ENCODE measurements at places on chromosomes 7 and 10.

DNA sequence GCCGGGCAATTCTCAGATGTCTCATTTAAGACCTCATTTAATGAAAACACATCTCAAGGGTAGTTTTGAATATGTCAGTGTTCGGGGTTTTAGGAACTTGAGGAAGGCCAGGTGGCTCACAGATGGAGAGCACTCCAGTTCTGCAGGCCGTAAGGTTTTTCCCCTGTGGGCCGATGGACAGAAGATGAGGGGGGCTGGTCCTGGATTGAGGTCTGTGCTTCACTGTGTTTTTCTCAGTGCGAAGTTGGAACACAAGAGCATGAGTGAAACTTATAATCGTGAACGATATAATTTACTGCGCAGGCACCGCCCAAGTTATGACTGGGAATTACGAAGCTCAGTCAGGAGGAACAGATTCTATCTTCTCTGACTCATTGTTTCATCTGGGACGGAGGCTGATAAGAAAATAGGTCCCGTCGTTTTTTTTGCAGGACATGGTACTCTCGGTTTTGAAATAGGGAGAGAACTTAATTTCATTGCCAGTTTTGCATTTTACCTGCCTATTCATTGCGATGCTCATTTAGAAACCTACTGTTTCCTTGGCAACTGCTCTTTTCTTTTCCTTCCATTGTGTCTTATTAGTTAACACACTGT lies 591.0 kb upstream of the PFKP start:
- DNase-seq, result no peak

- DNase-seq, result no peak
Measured at GRCh38 chr10:29353305-29353704, 64.4 kb downstream of the LYZL1 start.

DNA sequence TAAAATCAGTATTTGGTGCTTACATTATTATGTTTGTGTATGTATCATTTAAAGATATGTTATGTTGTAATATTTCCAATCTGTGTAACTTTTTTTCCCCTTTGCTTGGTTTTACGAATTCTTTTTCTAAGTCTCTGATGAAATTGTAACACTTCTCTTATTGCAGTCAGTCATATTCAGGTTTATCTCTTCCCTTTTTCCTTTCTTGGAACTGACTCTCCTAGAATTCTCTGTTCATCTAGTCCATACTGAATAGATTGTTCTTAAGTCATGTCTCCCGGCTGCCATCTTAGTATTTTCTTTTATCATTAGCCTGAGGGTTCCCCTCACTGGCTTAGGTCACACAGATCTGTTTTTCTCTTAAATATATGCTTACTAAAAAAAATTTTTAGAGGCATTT lies 44.6 kb downstream of the PHTF2 start:
- DNase-seq, result no peak

GRCh38 chr7:94011714-94012353 lies 7.7 kb upstream of the BET1 start:
- no peak for DNase-seq

- no peak for DNase-seq
Measured at GRCh38 chr7:66119245-66119850, 4.7 kb downstream of the CRCP start.

DNA sequence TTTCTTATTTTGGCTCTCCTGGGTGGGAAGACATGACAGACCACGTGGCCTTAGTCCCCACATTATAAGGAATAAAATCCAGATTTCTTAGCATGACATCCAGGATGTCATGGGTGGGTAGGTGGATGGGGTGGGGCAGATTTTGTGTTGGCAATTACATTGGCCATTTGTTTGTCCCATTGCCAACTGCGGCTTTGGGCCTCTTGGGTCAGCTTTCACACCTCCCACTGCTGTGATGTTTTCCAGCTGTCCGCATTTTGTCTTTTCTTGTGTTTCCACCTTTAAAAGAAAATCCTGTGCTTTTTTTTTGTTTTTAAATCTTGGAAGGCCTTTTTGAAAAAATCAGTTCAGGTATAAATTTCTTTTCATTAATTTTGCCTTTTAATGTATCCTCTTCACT lies 237.0 kb downstream of the SDK1 start:
- DNase-seq, result no peak

DNA sequence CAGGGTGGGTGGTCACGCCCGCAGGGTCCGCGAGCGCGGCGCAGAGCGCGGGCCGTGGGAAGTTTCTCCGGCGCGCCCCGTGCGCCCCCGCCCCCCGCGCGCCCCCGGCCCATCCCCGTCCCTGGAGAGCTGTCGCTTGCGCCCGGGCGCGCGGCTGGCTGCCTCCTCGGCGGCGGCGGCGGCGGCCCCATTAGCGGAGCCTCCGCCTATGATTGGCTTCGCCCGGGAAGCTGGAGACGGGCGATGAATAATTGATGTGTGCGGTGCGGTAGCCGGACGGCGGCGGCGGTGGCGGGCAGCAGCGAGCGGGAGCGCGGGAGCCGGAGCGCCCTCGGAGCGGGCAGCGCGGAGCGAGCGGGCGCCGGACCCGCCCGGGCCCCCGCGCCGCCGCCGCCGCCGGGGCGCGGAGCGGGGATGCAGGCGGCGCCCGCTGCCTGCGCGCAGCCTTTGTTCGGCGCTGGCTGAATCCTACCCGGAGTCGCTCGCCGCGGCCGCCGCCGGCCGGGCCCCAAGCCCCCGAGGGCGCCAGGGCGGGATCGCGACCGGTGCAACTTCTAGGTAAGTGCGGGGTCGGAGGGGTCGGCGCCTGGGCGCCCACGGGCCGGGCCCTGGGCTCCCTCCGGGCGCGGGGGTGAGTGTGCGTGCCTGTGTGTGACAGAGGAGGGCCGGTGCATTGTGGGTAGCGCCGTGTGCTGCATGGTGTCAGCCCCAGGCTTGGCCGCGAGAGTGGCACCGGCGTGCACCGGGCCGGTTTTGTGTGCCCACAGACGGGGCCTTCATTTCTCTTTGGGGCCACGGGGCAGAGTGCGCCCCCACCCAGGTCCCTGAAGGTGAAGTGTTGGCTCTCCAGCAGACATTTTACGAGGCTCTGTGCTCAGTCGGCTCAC lies 103.8 kb upstream of the PPIF start:
- peak; percentile 45 for DNase-seq

GRCh38 chr10:68086910-68087684 lies 12.0 kb upstream of the HERC4 start:
- DNase-seq, result no peak

DNA sequence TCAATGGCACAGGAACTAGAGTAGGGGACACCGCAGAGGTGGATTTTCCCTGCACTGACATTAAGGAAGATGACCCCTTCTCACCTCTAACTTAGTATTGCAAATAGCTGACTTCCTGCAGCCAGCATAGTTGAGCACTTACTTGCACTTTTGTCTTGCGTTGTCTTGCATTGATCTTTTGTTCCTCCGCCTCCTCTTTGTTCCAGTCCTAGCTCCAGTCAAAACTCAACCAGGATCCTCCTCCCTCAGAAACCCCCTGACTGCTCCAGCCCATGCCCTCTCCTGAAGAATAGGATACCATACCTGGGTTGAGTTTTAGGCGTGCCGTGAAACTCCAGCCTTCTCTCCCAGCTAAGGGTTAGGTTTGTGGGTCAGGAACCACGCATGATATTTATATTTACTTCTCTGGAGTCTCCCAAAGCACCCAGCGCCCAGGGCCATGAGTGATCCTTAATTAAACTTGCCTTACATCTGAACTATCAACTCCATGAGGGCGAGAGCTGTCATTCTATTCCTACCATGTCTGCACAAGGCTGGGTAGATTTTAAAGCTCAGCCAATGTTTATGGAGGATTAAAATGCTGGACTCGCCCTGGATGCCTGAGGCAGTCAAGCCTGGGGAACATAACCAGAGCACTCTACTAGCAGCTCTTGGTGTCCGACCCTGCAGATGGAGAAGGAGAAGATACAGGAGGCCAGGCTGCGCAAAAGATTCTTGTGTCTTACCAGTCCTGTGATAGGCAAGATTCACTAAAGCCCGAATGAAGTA lies 14.1 kb downstream of the ZNF467 start:
- DNase-seq, result no peak

DNA sequence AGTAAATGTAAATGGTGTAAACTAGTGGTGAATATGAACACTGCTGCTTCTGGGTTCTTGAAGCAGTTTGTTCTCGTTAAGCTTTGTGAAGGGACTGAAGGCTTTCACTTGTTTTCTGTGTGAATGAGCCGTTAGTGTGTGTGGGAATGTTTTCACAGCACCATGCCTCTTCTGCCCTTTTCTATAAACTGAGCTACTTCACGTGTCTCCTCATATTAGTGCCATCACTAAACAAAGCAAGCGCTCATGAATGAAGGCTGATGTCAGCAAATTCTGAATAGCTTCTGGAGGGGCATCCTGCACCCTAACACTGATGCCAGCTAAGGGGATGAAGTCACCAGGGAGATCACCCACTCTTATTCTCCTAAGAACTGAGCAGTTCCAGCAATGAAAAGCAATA lies 205.6 kb upstream of the ETV1 start:
- no peak for DNase-seq

GRCh38 chr10:131195558-131196159 lies 115.9 kb downstream of the TCERG1L start:
- DNase-seq, result no peak

DNA sequence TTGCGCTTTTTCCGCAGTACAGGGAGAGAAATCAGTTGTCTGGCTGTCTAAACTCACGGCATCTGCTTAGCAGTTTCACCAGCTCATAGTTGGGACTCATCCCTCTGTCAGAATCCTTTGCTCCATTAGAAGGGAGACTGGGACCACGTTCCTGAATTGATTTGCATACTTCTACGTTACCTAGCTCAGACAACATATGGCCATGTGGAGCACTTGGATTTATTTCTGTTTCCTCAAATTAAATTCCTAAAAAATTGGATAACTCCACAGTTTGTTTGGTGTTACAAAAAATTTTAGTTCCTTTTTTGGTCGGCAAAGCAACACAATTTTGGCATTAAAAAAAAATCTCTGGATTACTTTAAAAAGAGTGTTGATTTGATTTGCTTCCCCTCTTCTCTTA lies 614.0 kb downstream of the AUTS2 start:
- no peak for DNase-seq

- DNase-seq, result no peak
Measured at GRCh38 chr10:91024541-91024940, 103.7 kb upstream of the ANKRD1 start.

DNA sequence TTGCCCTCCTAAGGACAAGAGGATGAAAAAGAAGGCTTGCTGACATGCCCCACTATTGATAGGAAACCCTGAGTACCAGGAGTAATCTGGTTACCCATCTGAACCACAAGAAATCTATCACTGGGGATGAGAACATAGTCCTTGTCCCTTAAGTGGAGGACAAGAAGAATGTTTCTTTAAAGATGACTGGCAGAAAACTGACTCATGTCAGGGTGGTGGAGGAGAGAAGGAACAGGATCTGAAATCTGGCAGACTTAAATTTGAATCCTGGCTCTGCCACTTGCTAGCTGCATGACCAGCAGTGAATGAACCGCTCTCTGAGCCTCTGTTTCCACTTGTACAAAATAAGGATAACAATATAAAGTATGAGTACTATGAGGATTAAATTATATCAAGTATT lies 38.9 kb upstream of the XPNPEP1 start:
- DNase-seq, result no peak

GRCh38 chr10:101397140-101397539 lies 43.2 kb downstream of the BTRC start:
- DNase-seq, result peak; percentile 63

- DNase-seq, result no peak
Measured at GRCh38 chr10:104446151-104446550, 92.5 kb downstream of the CFAP58 start.

GRCh38 chr10:3865565-3865964 lies 80.6 kb upstream of the KLF6 start:
- no peak for DNase-seq

- peak; percentile 8 for DNase-seq
Measured at GRCh38 chr10:79608505-79609375, 2.0 kb upstream of the SFTPA1 start.

GRCh38 chr10:118871244-118871865 lies 116.6 kb upstream of the CACUL1 start:
- no peak for DNase-seq

DNA sequence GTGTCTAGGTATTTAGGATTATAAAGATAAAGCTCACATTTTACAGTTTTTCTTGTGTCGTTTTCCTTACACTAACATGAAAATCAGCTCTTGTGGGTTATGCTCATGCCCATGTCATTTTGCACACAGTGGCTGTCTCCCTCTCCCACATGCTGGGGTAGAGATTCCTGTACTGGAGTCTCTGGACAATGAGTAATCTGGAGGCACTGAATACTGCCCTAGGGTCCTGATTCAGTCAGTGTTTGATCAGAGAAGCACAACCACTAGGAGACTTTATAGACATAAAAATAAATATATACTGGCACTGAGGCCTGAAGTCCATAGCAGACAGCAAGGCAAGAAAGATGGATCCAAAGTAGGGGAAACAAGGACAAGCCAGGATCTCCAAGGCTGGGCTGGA lies 1008.8 kb downstream of the KCNMA1 start:
- DNase-seq, result no peak

GRCh38 chr7:140604760-140605159 lies 35.9 kb downstream of the DENND2A start:
- DNase-seq, result peak; percentile 66

DNA sequence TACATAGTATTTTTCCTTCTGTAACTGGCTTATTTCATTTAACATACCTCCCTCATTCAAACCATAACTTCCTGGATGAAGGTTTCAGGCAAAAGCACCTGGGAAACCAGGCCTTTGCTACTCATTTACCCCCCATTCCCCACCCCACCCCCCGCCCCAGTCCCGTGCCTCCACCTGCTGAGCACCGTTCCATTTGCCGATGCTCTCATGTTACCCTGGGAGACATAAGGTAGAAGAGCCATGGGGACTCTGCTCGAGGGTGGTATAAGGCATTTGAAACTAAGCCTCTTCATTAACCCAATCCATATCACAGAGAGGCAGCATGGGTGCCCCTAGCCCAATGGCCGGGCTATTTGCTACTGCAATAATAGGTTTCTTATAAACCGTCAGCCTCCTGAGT lies 22.2 kb upstream of the MCM10 start:
- DNase-seq, result no peak

DNA sequence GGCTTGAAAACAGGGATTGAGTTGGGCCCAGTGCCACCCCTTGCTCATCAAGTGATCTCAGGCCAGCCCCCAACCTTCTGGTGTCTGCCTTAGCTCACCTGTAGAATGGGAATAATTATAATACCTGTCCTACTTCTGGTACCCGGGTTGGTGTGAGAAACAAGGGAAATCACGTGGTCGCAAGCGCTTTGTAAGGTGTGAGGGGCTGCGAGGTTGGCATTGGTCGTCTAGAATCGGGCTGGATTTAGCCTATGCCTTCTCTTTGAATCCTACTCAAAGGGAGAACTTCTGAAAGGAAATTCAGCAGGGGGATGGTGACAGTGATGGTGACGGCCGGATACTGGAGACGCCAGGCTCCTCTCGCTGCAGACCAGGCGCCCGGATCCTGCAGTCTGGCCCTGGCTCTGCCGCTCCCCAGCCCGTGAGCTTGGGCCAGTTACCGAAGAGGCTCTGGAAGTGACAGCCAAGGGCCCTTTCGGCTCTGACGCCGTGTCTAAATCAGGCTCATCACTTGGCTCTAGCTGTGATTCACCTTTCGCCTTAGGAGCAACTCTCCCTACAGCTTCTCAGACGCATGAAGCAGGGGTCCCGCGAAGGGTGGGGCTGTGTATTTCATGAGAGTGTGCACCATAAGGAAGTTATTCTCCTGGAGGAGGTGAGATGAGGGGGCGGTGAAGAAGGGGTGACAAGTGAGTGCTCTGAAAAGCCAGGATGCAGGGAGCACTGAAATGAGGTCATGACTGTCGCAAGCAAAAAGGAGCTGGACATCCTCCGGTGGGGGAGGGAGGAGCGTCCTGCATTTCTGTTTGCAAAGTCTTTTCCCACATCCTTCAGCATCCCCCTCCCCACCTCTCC lies 4.0 kb upstream of the CREB5 start:
- DNase-seq, result no peak

GRCh38 chr7:114419441-114420272 lies 5.0 kb downstream of the FOXP2 start:
- DNase-seq, result no peak

- DNase-seq, result peak; percentile 92
Measured at GRCh38 chr7:151085691-151086620, at the start of gene AGAP3. Gene AGAP3, plus strand, starts transcription at chr7:151086475. Its CDS starts 267 bp downstream, at chr7:151086742.
